NCI-H526 (cell line): ENCODE measurements at places on chromosomes 7 and 10.
A peak's percentile ranks its signal among the peaks of the same experiment; 100 is the strongest.

DNA sequence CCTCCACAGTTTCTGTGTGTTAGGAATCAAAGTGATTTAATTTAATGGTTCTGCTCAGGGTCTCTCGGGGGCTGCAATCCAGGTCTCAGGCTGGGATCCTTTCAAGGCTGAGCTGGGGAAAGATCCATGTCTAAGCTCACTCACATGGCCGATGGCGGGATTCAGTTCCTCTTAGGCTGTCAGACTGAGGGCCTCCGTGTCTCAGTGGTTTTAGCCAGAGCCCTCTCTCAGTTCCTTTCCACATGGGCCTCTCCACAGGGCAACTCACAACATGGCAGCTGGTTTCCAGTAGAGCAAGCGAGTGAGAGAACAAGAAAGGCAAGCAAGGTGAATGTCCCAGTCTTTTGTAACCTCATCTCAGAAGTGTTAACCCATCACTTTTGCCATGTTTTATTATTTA is 26.9 kb downstream of the CAV1 start:
- no peak for DNase-seq

GRCh38 chr7:67453580-67454380 is 457.1 kb downstream of the TYW1 start:
- peak; percentile 37 for DNase-seq

- DNase-seq: no peak
Measured at GRCh38 chr10:3935141-3935540, 150.1 kb upstream of the KLF6 start.

GRCh38 chr10:128943111-128943510 is 523.9 kb upstream of the MGMT start:
- DNase-seq: no peak

DNA sequence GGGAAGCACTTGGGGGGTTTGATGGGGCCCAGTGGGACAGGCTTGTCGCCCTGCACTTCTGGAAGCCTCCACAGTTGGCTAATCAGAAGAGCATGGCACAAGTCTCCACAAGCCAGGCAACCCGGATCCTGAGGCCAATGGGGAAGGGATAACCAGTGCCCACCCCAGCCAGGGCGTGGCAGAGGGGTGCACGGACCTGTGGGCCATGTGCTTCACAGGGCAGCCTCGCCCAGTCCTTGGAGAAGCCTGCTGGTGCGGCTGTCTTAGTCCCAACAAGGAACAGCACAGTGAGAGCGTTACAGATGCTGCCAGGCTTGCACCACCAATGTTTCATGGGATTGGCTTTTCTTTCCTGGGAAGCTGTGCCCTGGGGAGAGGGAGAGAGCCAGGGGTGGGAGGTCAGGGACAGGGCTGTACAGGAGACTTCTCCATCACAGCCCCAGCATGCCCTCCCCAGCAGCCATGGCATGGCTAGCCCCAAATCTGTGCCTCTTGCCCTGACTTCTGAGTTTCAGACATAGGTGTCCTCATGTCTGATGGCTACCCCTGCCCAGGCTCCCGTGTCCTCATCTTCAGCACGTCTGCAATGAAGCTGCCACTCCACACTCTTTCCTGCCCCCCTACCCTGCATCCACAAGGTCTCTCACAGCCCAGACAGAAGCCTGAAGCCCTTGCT is 116.0 kb downstream of the PTPN20 start:
- DNase-seq: no peak

- no peak for DNase-seq
Measured at GRCh38 chr10:104581884-104582601, 59.0 kb upstream of the SORCS3 start.

GRCh38 chr7:21215307-21215706 is 212.6 kb upstream of the SP4 start:
- DNase-seq: no peak

GRCh38 chr7:26284995-26285632 is 6.5 kb upstream of the SNX10 start:
- DNase-seq: no peak

- DNase-seq: no peak
Measured at GRCh38 chr7:29859524-29860185, 53.3 kb downstream of the WIPF3 start.

DNA sequence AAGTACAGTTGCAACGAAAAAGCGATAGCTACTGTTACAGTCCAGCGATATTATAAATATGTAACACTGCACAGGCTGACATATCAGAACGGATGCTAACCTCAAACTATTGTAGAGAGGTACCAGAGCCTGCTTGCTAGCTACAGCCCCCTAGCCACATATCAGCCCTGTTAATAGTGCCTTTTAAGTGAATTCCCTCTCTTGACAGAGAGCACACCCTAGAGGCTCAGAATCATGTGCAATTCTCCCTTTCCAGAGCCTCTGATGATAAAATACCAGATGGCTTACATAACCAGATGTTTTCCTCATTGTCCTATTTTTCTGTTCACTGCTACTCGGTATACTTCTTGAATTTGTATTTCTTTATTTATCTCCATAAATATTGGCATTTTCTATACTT is 960.7 kb upstream of the CELF2 start:
- DNase-seq: no peak

GRCh38 chr10:112708461-112708860 is 241.6 kb upstream of the TCF7L2 start:
- DNase-seq: no peak

DNA sequence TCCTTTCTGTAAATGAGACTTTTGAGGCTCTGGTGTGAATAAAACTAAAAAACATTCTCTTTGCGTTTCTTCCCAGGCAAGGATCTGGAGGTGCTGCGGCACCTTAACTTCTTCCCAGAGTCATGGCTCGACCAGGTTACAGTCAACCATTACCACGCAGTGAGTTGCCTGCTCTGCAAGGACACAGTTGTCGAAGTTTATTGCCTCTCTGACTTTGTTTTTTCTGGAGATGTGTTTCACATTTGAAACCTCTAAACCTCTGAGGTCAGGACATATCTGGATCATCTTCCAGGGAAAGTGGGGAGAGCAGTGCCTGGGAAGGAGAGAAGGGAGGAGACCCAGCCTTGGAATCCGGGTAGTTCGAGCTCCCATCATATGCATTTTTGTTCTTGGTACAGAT is 43.4 kb upstream of the PLEKHA1 start:
- DNase-seq: no peak

- no peak for DNase-seq
Measured at GRCh38 chr7:30436518-30436917, 42.1 kb downstream of the NOD1 start.

DNA sequence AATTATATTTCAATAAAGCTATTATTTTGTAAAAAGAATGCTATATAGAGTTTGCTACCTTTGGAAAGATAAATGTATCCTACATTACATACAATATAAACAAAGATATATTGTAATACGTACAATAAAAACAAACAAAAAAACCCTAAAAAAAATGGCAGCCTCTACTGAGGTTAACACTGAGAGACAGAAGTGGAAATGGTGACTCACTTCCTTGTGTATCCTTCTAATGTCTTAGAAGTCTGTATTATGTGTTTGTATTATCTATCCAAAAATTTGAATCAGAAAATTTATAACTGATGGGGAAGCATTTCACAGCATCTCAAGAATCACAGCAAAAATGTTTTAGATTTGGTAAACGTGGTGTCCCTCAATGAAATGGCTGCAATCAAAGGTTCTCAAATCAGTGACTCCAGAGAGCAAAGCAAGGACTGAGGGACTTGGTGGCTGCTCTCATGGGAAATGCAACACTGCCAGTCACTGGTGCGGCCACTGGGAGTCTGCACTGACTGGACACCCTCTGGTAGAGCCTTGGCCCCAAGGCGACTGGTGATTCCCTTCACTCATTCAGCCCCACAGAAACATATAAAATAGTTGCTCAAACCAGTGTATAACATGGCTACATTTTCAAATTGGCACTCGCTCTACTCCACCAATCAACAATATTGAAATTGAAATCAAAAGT is 53.8 kb downstream of the PANK1 start:
- no peak for DNase-seq

DNA sequence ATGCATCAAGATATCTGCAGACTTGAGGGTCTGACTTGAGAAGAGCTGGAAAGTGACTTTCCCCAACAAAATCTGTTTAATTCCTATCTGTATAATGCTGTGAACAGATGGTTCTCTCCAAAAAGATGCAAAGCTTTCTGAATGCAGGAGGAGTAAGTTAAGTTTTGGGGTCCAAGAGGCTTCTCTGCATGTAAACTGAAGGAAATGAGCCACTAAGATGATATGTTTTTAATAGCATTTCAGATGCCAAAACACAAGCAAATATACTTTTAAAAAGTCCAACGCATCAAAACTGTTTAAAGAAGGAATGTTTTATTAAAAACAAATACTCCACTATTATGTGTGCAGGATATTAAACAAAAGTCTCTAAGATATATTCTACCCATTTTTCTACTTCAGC is 137.0 kb downstream of the STRA8 start:
- DNase-seq: no peak
